Naive thymus-derived CD8-positive, alpha-beta T cell (primary cell): ENCODE measurements at places on chromosomes 4 and X.

GRCh38 chrX:3699821-3700381, 13.5 kb downstream of the PRKX start:
- no peak for DNase-seq

GRCh38 chr4:132683957-132684356, 465.1 kb upstream of the PCDH10 start:
- no peak for DNase-seq

- DNase-seq: no peak
Measured at GRCh38 chrX:46754036-46754435, 4.9 kb downstream of the SLC9A7 start.

- no peak for DNase-seq
Measured at GRCh38 chr4:43855283-43855682, 593.3 kb downstream of the KCTD8 start.

GRCh38 chr4:138897811-138898226, 117.8 kb upstream of the NOCT start:
- no peak for DNase-seq

DNA sequence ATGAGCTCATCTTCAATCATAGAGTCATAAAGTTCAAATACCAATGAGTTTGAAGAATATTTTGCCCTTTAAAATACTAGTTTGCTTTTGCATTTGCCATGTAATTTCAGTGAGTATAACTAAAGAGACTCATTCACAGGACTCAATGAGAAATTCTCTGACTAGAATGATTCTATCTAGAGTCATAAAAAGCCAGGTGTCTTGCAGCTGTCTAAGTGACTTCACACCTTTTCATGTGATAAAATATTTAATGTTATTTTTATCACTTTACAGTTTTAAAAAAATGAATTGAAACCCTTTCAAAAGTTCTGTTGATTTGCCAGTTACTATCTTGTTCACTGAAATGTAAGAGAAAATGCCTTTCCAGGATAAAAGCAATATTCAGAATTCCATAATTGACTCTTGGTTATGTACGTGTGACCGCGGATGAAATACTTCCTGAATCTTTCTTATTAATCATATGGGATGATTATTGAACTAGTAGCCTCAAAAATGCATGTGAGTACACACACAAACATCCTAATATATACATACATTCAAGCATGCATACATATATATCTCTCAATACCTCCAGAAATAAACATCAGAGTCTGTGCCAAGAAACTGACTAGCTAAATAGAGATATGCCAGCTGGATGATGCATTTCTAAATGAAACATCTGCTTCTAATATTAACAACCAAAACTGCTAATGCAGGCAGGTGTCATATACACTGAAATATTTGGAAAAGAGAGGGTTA, 87.0 kb downstream of the GABRB1 start:
- no peak for DNase-seq

DNA sequence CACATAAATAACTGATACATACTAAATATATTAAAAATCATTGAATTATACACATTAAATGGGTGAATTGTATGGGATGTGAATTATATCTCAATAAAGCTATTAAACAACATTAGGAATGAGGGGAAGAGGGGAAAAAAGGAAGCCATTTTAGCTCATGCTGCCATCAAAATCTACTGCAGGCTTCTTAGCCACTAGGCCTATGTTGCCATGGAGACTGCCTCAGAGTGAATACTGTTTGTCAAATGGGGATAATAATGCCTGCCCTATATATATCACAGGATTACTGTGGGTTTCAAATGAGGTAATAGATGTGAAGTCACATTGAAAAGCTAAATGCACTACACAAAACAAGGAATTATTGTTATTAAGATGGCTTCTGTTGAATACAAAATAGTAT, 21.2 kb downstream of the TMEM255A start:
- DNase-seq: no peak
